ENCODE measurements at places on chromosomes 16 and 17.

DNA sequence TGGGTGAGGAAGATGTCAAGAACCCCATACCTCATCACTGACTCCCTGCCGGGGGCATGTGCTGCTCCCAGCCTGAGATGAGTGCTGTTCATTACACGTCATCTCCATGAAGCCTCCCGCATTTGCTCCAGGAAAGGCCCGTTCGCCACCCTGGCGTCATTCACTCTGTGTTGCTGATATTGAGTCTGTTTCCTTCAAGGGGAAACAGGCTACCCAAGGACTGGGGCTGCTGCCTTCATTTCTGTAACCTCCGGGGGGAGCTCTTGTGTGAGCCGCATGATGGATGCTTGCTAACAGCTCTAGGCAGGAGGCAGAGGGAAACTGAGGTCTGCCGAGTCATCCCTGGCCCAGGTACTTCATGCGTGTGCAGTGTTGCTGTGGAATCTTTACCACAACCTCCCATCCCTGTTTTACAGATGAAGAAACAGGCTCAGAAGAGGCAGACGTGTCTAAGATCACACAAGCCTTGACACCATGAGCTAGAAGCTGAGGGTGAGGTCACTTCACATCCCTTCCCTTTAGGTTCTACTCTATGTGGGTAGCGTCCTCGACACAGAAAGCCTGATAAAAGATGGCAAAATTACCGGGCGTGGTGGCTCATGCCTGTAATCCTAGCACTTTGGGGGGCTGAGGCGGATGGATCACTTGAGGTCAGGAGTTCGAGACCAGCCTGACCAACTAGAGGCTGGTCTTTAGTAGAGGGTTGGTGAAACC, 3.5 kb upstream of the ARMC5 start:
- DNase-seq: no peak

DNA sequence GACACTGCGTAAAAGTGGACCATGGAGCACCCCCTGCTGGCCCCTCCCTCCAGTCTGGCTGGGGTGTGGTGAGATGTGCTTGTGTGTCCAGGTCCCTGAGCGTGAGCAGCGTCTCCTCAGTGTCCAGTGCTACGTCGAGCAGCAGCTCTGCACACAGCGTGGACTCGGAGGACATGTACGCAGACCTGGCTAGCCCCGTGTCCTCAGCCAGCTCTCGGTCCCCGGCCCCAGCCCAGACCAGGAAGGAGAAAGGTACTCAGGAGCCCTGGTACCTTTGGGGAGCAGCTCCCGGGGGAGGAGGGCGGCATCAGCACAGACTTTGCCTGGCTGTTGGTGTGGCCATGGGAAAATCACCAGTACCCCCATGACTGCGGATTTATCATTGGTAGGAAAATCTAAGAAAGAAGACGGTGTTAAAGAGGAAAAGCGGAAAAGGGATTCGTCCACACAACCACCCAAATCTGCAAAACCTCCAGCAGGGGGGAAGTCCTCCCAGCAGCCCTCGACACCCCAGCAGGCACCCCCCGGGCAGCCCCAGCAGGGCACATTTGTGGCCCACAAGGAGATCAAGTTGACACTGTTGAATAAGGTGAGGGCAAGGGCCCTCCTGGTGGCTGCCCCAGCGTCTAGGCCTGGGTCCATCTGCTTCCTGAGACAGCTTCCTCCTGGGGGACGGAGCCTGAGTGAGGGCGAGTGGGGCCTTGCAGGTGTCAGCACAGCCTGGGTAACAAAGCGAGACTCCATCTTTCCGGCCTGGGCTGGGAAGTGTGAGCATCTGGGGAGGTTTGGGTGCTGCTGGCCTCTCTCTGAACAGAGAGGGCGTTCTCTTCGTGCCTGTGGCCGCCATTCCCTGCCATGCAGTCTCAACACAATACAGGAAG, 10.6 kb upstream of the IL17C start:
- no peak for DNase-seq

- no peak for DNase-seq
These were observed 21.2 kb downstream of the RDM1 start for GRCh38 chr17:35909408-35909807.

- DNase-seq: no peak
These were observed 35.9 kb upstream of the SMIM36 start for GRCh38 chr17:55546991-55547664.

GRCh38 chr16:54946909-54947308, 16.2 kb downstream of the IRX5 start:
- no peak for DNase-seq

- DNase-seq: no peak
These were observed 13.6 kb downstream of the OR1D5 start for GRCh38 chr17:3049705-3050295.

- DNase-seq: no peak
These were observed 20.0 kb upstream of the SLC35G3 start for GRCh38 chr17:35214192-35214591.

GRCh38 chr16:84862804-84863480, 43.2 kb downstream of the CRISPLD2 start:
- no peak for DNase-seq

DNA sequence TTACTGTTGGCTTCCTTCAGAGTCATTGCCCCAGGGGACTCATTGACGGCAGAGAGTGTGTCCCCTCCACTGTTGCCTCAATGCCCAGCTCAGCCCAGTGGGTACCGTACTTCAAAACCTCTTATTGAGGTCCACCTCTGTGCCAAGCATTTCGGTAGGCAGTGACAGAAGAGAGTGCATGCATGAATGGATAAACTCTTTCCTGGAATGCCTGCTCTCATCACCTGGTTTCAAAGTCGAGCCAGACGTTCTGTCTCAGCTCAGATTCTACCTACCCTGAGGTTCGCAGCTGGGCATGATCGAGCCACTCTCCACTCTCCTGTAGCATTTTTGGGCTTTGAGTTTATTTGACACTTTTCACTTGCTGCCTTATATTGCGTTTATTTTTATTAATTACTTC, 647.0 kb downstream of the MAF start:
- no peak for DNase-seq

DNA sequence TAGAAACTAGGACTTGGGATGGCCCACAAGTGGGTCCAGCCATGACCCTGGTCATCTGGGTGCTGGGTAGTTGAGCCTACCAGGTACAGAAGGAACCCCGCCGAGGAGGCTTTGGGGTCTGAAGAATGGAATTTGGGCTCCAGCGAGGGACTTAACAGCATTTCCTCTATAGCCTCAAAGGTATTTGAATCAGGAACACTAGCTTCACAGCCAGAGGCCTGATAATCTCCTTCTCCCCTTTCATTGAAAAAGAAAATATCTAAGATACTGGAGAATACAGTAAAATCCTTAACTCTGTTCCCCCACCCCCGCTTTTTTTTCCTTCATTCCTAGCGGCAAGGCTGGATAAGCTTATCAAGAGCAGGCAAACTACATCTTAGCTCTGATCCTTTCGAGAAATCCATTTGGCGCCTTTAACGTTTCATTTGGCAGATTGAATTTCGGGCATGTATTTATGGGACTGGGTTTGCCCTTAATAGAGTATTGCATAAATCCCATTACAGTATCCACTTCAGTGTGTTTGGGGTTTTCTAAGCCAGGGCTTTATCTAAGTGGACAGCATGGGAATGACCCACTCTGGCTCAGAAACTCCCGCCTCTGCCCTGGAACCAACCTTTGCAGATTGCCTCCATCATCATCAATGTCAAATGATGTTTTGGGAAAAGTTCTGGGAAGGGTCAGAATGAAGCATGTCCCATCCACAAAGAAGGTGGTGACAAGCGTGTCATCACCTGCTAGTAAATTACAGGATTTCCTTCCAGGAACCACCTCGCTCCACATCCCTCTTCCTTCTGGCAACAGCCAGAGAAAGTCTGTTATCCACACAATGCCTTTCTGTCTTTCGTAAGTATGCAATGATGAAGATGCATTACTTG, 36.9 kb downstream of the XYLT1 start:
- no peak for DNase-seq

GRCh38 chr17:78313735-78314648, 45.9 kb downstream of the SOCS3 start:
- peak; percentile 54 for DNase-seq

Data from dorsolateral prefrontal cortex (tissue), 122 donors.